Ureter (tissue), 1 donor: ENCODE measurements at places on chromosomes 4 and X.

- DNase-seq, result no peak
These were observed 94.2 kb downstream of the CDS1 start for GRCh38 chr4:84677093-84677492.

DNA sequence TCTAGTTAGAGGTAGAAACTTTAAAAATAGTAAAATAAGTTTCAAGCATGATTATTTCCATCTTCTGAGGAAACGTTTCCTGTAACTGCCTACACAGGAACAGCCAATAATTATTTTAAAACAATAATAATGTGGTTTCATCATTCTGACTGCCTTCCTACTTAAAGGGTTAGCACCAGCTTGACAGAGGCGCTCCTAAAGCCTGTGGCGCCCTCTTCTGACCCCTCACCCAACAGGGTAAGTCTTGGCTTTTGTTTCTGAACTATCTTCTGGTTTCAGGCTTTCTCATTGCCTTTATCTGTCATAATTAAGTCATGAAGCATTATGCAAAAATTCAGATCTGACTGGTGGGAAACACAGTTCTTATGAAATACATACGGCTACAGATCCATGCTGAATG is 96.7 kb downstream of the ITM2A start:
- no peak for DNase-seq

DNA sequence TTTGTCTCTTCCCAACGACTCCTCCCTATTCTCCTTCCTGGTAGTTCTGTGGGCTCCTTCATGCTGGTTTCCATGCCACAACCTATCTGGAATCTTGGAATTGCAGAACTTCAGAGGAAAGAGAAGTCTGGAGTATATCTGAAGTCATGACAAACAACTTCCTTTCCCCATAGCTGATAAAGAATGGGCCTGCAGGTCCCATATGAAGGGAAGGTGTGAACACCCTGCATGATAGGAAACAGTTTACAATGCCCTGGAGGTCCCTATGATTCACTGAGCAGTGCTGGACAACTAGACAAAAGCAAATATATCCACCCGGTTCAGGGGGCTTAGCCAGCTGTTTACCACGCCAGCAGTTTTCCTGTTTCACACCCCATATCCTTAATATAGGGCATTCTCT is 19.4 kb downstream of the FAM9C start:
- no peak for DNase-seq

GRCh38 chr4:119082661-119083060 is 53.0 kb upstream of the MYOZ2 start:
- DNase-seq, result no peak

DNA sequence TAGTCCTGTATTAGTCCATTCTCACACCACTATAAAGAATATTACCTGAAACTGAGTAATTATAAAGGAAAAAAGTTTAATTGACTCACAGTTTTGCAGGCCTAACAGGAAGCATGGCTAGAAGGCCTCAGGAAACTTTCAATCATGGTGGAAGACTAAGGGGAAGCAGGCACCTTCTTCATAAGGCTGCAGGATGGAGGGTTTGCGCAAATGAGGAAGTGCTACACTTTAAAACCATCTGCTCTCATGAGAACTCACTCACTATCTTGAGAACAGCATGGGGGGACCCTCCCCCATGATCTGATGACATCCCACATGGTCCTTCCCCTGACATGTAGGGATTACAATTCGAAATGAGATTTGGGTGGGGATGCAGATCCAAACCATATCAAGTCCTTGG is 12.1 kb upstream of the MAGEA11 start:
- no peak for DNase-seq

DNA sequence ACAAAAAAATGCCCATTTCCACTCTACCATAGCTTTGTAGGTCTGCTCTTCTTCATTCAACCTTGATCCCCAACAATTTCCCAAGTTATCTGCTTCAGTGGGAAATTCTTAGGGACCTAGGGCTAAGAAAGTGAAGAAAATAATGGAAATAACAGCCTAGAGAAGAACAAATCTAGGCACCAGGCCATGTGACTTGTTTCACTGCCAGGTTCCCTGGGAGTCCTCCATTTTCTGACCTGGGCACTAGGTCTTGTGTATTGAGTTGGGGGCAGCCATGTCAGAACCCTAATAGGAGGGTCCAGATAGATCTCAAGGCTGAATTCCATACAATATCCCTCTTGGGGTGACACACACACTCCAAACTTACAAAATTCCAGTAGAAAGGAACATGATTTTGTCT is 194.6 kb upstream of the STK26 start:
- DNase-seq, result no peak

DNA sequence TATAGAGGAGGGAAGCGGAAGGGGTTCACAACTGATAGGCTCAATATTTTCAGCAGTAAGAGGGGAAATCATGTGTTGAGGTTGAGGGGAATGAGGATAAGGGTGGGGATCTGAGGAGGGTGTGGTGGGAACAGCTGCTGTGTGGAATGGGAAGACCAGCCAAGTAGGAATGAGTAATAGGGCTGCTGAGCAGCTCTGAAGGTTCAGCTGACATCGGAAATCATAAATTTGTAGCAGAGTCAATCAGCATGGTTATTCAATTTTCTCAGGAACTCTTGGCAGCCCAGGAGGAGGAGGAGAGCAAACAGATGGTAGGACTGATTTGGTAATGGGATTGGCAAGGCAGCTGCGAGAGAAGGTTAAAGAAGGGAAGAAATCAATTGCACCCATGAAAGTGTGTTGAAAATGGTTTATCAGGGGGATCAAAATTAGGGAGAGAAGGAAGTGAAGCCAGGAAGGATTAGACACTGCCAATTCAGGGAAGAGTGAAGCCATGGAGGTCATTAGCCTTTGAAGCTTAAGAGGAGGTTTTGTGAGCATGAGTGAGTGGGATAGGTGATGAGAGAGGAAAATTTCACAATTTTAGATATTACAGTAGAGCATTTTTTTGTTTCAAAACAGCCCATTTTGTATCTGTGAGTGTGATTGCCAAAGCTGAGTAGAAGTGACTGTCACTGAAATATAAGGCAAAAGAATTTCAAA is 82.6 kb downstream of the PCDH7 start:
- DNase-seq, result no peak

- DNase-seq, result no peak
These were observed 70.2 kb upstream of the PLS3 start for GRCh38 chrX:115490814-115491213.
